H9 (cell line): ENCODE measurements at places on chromosomes 11 and 22.

- H3K27ac ChIP-seq, result no peak overlapping the region
- no peaks in the 10 kb centered on the region; the same call in 2 of the 3 replicates for H3K36me3 ChIP-seq
- DNase-seq, result peak; percentile 89
- H3K27me3 ChIP-seq, result no peaks in the 10 kb centered on the region
- no peak overlapping the region for H3K4me3 ChIP-seq
Measured at GRCh38 chr11:12288212-12288930, 89.0 kb upstream of the PARVA start.

DNA sequence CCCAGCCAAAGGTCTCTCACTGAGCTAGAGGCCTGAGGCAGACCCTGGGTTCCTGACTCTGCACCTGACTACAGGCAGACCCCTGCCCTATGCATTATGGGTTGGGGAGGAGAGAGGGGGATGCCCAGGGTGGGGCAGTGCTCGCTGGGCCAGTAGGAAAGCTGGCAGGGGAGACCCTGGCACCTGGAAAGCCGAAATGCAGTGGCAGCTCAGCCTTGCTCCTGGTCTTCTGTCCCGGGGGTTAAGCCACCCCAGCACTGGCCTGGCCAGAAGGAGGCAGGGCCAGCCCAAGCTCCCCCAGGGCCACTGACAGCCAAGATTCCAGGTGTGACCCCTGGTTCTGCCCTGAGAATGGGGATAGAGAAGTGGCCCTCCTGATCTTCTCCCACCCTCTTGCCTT lies 5.4 kb downstream of the ARAP1 start:
- peaks cover 4% of the 10 kb centered on the region for H3K36me3 ChIP-seq
- DNase-seq, result no peak
- no peak overlapping the region for H3K4me3 ChIP-seq
- no peak overlapping the region for H3K27ac ChIP-seq

DNA sequence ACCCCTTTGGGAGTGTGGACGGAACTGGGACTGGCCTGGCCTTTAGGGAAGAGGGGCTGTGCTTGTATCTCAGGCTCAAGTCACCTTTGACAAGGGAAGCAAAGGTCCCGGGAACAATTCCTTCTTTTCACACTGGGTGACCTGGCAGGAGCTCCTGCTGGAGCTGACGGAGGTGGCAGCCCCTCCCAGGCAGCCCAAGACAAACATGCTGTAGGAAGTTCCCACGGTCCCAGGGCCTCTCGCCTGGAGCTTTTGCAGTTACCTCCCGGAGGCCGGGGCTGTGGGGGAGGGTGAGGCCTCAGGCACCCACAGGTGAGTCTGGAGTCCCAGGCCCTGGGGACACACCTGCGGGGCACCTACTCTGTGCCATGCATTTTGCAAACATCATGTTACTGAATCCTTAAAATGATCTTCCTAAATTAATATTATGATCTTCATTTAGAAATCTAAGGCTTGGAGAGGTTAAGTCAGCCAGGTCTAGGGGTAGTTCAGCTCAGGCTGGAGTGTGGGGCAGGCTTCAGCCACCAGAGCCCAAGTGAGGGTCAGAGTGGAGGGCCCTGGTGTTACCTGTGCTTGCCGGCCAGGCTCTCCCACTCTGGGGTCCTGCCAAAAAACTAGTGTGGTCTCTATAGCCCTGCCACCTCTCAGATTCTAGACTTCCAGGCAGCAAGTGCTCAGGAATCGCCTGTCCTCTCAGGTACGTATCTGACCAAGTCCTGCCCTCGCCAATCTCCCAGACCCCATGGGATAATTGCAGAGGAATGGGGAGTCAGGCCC lies 15.7 kb upstream of the MYEOV start:
- no peak for DNase-seq
- no peak overlapping the region for H3K4me3 ChIP-seq
- H3K27me3 ChIP-seq, result no peaks in the 10 kb centered on the region
- H3K27ac ChIP-seq, result no peak overlapping the region
- no peaks in the 10 kb centered on the region for H3K4me1 ChIP-seq
- no peaks in the 10 kb centered on the region for H3K36me3 ChIP-seq

GRCh38 chr11:61119571-61119970 lies 17.3 kb downstream of the CD5 start:
- H3K4me1 ChIP-seq, result no peaks in the 10 kb centered on the region
- H3K27ac ChIP-seq, result no peak overlapping the region
- H3K27me3 ChIP-seq, result no peaks in the 10 kb centered on the region
- DNase-seq, result no peak
- no peaks in the 10 kb centered on the region for H3K36me3 ChIP-seq

GRCh38 chr11:46903846-46904245 lies 14.5 kb downstream of the LRP4 start:
- no peak for DNase-seq
- H3K4me3 ChIP-seq, result no peak overlapping the region
- no peak overlapping the region for H3K27ac ChIP-seq
- H3K36me3 ChIP-seq, result peaks cover 15% of the 10 kb centered on the region

GRCh38 chr11:36333468-36333867 lies 37.4 kb downstream of the PRR5L start:
- no peak overlapping the region for H3K27ac ChIP-seq
- H3K4me3 ChIP-seq, result no peak overlapping the region
- H3K36me3 ChIP-seq, result no peaks in the 10 kb centered on the region
- DNase-seq, result no peak

- DNase-seq, result no peak
- H3K27ac ChIP-seq, result no peak overlapping the region
- H3K36me3 ChIP-seq, result no peaks in the 10 kb centered on the region
- no peaks in the 10 kb centered on the region for H3K27me3 ChIP-seq
- no peaks in the 10 kb centered on the region for H3K4me1 ChIP-seq
- H3K4me3 ChIP-seq, result no peak overlapping the region
Measured at GRCh38 chr22:43197271-43197941, 10.5 kb upstream of the TTLL12 start.

- peaks cover 4% of the 10 kb centered on the region; the same call in 1 of the 2 replicates for H3K4me1 ChIP-seq
- no peak overlapping the region for H3K27ac ChIP-seq
- no peak overlapping the region for H3K4me3 ChIP-seq
- DNase-seq, result no peak
- no peaks in the 10 kb centered on the region for H3K27me3 ChIP-seq
- H3K36me3 ChIP-seq, result peaks cover 8% of the 10 kb centered on the region
Measured at GRCh38 chr11:125995313-125995712, 49.5 kb downstream of the VSIG10L2 start.

DNA sequence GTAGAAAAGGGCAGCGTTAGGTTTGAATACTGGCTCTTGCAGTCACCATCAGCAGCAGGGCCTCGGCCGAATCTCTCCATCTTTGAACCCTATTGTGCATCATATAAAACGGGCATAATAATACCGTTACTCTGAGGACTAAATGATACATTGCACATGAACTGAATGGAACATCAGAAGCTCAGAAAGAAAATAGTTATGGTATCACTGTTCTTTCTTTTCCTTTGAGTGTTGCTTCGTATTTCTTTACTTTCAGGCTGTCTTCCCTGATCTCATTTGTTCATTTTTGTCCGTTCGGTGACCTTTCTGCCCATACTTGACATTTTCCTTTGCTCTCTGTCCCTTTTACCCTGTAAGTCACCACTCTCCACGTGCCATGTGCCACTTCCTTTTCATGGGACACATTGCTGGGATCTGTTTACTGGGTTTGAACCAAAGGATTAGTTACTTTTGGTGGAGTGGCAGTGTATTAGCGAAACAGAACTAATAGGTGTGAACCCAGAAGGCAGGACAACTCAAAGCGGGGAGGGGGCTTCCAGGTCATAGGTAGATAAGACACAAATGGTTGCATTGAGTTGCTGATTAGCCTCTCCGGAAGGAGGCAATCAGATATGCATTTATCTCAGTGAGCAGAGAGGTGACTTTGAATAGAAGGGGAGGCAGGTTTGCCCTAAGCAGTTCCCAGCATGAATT lies 717 bp upstream of the ZNF202 start:
- H3K4me1 ChIP-seq, result peaks cover 8% of the 10 kb centered on the region; the same call in 1 of the 2 replicates
- no peaks in the 10 kb centered on the region for H3K27me3 ChIP-seq
- no peaks in the 10 kb centered on the region; the same call in none of the 2 replicates for H3K36me3 ChIP-seq
- H3K27ac ChIP-seq, result peak overlapping the region; percentile 83

DNA sequence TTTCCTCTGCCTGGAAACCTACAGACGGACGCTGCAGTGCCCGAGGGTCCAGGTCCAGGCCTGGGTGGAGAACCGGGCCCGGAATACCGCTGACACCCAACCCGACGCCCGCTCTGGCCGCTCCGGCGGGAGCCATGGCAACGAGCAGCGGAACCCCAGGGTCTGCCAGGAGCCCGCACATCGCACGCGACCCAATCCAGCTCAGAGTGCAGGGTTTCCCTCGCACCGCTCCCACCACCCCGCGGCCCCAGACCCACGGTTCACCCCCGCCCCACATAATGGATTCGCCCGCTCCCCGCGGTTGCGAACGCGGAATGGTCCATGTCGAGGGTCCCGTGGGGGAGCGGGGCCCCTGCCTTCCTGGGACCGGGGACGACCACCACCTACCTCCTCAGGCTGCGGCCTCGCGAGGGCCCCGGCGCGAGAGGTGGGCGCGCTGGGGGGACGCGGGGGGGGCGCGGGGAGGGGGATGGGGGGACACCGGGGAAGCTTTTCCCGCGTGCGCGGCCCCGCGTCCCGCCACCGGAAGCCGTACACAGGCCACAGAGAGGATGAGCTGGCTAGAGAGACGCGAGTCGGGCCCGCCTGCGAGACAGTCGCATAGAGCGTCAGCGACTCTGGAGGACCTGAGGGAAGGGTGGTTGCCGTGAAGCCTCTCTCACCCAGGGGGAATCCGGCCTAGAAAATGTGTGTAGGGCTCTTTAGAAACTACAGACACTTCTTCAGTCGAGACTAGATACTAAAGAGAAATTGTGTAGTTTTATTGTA lies at the start of gene SSRP1:
Gene SSRP1, minus strand, starts transcription at position 550 of the 768 bp plus-strand sequence. CDS start 771 bp downstream, outside the sequence.
- no peaks in the 10 kb centered on the region for H3K27me3 ChIP-seq
- peaks cover 5% of the 10 kb centered on the region; the same call in 1 of the 2 replicates for H3K4me1 ChIP-seq
- H3K27ac ChIP-seq, result no peak within 1 kb of the TSS
- DNase-seq, result peak; percentile 84

DNA sequence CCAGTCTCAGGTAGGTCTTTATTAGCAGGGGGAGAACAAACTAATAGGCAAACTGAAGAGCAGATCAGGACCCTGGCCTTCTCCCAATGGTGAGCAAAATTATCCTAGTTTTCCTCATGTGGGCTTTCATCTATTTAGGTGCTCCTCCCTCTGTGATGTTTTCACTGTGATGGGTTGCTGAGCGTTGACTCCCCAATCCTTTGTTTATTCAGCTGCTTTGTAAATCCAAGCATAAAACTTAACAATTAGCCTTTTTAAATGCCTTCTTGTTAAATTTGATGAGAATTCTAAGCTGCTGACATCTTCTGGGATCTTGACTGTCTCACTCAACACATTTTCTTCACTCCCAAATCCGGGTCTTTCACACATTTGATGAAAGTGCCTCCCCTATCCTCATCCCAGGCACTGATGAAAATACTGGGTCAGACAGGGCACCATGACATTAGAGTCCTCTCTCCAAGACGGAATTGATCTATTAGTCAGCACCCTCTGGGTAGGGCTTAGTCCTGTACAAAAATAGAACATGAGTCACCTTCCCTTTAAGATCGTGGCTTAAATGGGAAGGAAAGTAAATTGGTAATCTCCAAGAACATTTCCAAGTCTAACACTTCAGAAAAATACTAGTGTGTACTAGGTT lies 199.3 kb upstream of the ISX start:
- no peak overlapping the region for H3K4me3 ChIP-seq
- H3K4me1 ChIP-seq, result no peaks in the 10 kb centered on the region
- H3K36me3 ChIP-seq, result no peaks in the 10 kb centered on the region
- H3K27ac ChIP-seq, result no peak overlapping the region
- DNase-seq, result no peak
- no peaks in the 10 kb centered on the region for H3K27me3 ChIP-seq
